Left renal pelvis (tissue), 4 donors: ENCODE measurements at places on chromosomes 4 and X. TPM values are rescaled to one million over a fixed set of nuclear protein-coding genes. Genes with fewer than 3 reads are reported as not detected.

Gene PLS3
- 296 TPM for polyA plus RNA-seq

Gene RIPPLY1
- 2.9 TPM for polyA plus RNA-seq

Gene TGIF2LX
- polyA plus RNA-seq, result not detected

Gene KLB
- polyA plus RNA-seq, result 0.19 TPM

Gene AFM
- 13.2 TPM for polyA plus RNA-seq

Gene FDCSP
- polyA plus RNA-seq, result not detected

Gene NDUFA1
- 143 TPM for polyA plus RNA-seq

GRCh38 chr4:107978716-107979451 lies 10.8 kb upstream of the HADH start:
- no peak for DNase-seq

GRCh38 chr4:173546776-173547175 lies 16.7 kb upstream of the HAND2 start:
- no peak for DNase-seq

- DNase-seq, result no peak
Observed at GRCh38 chr4:14958436-14958835, 43.8 kb upstream of the CPEB2 start.

GRCh38 chrX:155995321-155995875 lies 2.1 kb upstream of the IL9R start:
- DNase-seq, result no peak

- no peak for DNase-seq
Observed at GRCh38 chr4:158728236-158728635, 5.0 kb upstream of the PPID start.

DNA sequence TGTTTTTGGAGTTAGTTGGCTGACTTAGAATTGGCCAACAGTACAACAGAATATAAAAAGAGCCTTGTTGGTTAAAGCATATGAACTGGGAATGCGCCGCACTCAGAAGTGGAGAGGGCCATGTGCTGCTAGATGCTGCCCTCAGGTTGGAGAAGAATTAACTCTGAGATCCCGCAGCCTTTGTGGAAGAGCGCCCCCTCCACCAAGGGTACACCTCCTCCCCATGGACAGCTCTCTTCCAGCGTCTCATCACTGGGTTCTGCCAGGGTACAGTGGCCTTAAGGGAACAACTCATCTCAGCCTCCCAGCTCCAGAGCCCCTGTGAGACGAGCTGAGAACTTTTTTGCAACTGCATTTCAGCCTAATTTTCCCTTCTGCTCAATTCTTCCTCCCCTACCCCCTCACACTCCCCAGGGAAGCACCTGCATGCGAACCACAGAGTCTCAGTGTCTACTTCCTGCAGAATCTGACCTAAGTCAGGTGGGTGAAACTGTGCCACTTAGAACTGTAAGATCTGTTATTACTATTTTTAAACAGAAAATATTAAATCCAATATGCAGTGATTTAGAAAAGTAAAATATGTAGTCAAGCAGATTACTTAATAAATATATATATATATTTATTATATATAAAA lies 380.6 kb downstream of the RAB28 start:
- no peak for DNase-seq

- no peak for DNase-seq
Observed at GRCh38 chr4:93605163-93605562, 223.4 kb upstream of the ATOH1 start.

- DNase-seq, result no peak
Observed at GRCh38 chr4:90875791-90876190, 748.6 kb downstream of the CCSER1 start.

DNA sequence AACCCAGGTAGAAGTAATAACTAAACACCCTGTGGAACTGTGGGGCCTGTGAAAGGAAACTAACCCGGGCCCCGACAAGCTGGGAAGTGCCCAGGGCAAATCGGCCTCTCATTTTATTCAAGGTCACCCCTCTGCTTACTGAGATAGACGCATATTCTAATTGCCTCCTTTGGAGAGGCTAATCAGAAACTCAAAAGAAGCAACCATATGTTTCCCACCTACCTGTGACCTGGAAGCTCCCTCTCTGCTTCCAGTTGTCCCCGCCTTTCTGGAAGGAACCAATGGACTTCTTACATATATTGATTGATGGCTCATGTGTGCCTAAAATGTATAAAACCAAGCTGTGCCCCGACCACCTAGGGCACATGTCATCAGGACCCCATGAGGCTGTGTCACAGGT lies 23.1 kb upstream of the DHRSX start:
- DNase-seq, result no peak

DNA sequence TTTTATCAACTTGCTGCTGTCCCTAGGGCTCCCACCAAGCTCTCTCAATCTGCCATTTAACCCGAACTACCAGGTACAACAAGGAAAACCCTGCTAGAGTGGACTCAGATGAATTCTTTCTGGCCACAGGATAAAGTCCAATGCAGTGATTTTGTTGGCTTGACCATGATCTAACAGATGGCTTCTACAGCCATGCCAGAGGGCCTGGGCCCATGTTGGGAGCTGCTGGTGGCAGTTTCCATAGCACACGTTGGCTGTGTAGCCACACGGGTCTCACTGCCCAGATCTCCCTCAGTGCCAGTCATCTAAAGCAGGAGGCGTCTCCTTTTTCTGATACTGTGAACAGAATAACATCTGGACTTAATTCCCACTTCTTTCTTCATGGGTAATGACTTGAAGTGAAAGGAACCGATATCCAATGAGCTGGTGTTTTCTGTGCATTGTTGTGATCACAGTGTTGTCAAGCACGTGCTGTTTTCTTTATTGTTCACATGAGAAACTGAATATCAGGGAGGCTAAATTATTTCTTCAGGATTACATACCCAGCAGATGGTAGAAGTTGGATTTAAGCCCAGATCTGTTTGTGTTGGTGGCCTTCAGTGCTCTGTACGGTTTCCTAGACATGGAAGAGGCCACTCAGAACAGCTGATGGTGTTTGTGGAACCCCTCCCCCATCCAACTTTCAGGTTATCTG lies 85.2 kb upstream of the CLCN4 start:
- DNase-seq, result no peak

DNA sequence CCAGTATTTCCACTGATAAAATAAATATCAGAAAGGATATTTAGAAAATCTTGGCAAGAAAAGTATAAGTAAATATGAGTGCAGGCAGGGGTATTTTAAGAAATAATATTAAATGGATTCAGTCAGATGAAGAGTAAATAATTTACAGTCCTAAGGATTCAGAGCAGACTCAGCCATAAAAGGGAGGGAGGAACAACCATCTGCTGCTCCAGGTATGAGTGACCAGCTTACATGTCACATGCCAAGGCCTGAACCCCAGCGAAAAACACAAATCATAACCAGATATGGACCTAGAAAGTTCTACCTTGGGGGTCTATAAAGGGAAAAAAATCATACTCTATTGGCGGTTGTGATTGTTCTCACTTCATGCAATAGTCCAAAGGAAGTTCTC lies 166.8 kb downstream of the COL4A6 start:
- no peak for DNase-seq

- no peak for DNase-seq
Observed at GRCh38 chr4:142523111-142523510, 323.0 kb downstream of the INPP4B start.

GRCh38 chrX:118115953-118116712 lies 477 bp downstream of the KLHL13 start:
- no peak for DNase-seq

- DNase-seq, result peak; percentile 7
Observed at GRCh38 chrX:20913760-20914159, 460.5 kb upstream of the CNKSR2 start.

GRCh38 chr4:33467291-33467690 lies 2747.1 kb downstream of the PCDH7 start:
- no peak for DNase-seq

- no peak for DNase-seq
Observed at GRCh38 chr4:172786039-172786792, 382.4 kb upstream of the GALNT7 start.
